ENCODE measurements at places on chromosomes 4 and X.

DNA sequence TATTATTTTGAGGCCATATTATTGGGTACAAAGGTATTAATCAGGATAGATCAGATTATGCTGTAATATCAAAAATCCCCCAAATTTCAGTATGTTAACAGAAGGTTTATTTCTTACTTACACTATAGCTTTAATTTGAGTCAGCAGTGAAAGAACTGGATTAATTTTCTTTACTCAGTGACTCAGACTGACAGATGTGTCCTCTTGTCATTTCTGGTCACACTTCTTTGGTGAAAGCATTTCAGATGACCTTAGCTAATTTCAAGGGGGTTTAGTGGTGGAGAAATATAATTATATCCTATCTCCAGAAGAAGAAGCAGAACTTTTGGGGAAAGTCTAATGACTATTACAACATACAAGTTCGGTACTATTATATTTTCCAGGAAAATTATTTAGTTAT is 12.4 kb downstream of the DDIT4L start:
- DNase-seq, result no peak

GRCh38 chrX:103704863-103705262 is 5.8 kb upstream of the TMEM31 start:
- DNase-seq, result no peak

DNA sequence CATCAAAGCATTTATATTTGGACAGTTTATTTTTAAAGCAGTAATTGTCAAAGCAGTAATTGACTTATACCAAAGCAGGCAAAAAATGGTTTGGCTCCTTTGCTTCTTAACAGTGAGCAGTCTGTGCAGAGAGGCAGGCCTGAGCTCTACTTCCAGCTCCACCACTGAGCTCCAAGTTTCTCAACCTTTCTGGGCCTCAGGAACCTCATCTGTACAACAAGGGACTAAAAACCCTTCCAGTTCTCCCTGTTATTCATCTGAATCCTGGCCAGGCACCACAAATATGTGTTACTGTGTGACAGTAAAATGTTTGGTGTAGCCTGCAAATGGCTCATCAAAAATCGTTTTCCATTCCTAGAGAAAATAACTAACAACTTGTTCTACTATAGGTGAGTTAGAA is 88.7 kb upstream of the TTC29 start:
- DNase-seq, result no peak

GRCh38 chr4:32631831-32632230 is 1911.7 kb downstream of the PCDH7 start:
- no peak for DNase-seq

DNA sequence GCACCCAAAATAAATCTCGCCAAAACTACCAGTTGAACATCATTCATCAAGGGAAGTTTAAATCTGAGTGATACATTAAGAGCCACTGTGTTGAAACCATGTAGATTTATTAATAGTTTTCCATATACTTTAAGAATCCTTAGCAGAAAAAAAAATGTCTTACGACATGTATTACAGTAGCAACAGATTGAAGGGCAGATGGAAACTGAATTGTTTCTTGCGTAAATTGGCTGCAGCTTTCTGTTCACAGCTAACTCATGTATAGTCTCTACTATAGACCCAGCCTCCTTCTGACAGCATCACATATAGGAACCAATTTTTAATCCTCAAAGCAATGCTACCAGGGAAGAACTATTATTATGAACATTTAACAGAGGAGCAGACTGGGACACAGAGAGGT is 195.2 kb upstream of the PUDP start:
- DNase-seq, result no peak

GRCh38 chrX:154458954-154459778 is 1.1 kb downstream of the PLXNA3 start:
- peak; percentile 73 for DNase-seq

- no peak for DNase-seq
Observed at GRCh38 chrX:41785685-41786084, 61.7 kb downstream of the GPR82 start.

DNA sequence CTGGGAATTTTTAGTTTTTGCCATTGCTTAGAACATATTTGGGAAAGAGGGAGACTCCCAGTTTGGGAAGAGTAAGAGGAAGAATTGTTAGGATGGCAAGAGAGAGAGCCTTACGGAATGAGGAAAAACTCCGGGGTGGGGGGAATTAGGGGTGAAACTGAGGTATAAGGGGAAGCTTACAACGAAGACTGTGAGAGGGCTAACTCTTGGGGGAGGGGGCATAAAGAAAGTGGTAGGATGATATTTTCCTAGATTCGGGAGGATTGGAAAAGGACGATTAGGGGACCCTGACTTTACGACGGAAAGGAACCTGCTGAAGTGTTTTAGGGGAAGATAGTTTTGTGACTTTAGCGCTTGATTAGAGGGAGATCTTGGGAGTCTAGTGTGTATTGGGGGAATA is 86.2 kb upstream of the HPRT1 start:
- peak; percentile 10 for DNase-seq

GRCh38 chr4:25863831-25864418 is 1.1 kb upstream of the SEL1L3 start:
- DNase-seq, result no peak

DNA sequence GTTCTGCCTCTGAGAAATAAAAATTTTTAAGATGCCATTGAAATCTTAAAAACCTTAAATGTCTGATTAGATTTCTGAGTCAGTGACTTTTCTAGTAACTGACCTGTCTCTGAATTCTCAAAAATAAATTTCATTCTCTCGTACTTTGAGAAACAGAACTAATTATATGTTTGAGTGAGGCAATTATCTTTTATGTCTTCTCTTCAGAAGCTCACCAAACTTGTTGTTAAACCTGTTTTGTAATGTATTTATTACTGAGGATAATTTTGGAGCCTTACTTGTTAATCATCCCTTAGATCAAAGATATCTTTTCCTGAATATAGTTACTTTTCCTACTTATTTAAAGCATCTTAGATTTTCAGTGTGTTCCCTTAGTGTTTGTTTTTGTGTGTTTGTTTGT is 64.5 kb upstream of the MMAA start:
- no peak for DNase-seq

DNA sequence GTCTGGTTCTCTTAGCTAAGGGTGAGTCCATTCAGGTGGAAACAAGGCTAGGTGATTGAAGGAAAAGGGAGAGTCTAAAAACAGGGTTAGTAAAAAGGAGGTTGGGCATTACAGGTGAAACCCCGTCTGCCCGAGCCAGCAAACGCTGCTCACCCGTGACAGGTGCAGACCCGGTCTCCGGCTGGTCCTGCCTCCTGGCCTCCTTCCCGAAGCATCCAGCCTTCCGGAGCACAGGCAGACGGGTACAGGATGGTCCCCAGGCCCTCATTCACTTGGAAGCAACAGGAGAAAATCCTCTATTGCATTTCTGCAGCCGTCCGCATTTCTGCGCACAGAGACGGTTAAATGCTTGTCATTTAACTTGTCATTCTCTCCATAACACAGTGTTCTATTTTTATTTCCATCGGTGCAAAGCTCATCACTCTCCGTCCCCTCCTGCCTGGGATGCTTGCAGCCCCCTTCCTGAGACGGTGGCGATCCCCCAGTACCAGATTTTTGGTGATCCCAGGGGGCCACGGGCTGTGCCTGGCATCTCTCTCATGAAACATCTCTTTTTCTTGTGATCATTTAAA is 90.8 kb upstream of the PPP2R3B start:
- no peak for DNase-seq

DNA sequence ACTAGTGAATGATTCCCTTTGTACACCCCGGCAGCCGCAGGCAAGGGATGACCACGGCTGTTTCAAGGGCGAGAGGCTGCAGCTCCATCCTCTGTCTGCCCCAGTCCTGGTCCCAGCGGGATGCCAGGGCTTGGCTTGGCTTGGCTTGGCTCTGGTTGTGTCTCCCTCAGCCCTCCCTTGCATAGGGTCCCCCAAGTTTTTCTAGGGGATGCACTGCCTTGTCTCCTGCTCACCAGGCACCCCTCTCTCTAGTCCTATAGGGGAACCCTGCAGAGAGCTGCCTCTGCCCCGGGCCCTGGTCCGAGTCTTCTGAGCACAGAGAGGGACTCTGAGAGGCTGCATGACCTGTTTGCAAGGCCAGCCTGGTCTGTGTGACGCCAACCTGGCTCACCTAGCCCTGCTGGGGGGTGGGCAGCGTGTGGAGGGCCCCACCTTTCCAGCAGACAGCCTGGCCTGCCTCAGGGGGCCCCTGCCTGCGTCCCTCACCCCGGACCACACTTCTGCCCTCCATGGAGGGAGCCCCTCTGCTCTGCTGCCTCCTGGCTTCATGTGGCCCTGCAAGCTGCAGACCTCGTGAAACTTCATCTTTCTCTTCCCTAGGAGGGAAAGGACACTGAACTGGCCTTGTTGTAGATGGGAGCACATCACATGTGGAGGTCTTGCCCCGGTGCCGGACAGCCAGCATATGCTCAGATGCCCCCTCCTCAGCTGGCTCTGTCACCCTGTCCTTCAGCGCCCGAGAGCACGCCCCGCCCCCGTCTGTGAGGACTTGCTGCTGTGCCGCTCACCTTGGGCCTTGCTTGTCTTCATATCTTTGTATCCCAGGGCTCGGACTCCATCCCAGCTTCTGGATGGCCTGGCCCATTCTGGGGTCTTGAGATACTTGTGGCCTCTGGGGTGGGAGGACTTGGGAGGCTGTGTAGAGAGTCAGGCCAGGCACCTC is 16.4 kb downstream of the SORCS2 start:
- no peak for DNase-seq

- no peak for DNase-seq
Observed at GRCh38 chr4:128757712-128758111, 51.8 kb upstream of the JADE1 start.

- DNase-seq, result peak; percentile 8
Observed at GRCh38 chrX:132409780-132410556, 78.9 kb downstream of the MBNL3 start.

DNA sequence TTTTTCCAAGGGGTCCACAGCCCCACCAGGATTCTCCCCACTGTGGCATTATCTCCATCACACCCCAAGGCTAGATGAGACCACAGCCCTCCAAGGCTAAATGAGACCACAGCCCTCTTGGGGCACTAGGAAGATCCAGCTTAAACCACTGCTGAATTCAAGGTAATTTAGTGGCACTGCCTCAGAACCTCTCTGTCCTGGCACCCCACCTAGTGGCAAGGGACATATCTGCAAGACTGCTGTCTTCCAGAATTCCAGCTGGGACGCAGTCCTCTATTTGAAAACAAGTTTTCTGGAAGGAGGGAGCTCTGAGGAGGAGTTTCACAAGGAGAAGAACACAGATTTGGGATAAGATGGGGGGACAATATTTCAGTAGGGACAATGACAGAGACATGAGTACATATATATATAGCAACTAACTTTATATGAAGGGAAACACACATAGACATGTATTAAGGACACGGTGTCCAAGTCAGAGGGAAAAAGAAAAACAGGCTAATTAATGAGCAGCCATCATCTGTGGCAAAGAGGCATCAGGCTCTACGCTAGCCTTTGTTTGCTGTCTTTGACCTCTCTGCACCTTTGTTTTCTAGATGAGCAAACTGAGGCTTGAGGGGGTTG is 9.3 kb downstream of the CETN2 start:
- DNase-seq, result peak; percentile 39

- peak; percentile 5 for DNase-seq
Observed at GRCh38 chrX:16516232-16516876, 133.6 kb upstream of the S100G start.

DNA sequence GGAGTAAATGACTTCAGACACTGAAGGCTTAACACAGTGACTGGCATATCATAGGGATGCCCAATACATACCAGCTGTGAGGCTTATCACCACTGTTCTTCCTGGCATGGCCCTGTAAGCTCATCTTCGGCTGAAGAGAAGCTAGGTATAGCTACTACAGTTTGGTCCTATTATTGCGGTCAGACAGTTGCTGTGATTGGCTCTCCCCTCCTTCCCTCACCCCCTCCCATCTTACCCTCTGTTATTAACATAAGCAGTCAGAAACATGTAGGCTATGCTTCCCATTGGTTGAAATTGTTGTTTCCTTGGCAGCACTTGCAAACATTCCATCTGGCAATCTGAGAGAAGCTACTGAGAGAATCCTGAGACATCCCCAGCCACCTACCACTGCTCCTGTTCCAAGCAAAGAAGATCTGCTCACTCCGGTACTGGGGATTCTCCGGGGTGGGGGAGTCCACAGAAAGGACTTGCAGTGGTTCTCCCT is at the start of gene AKAP14:
TSS of gene AKAP14 (plus strand) at position 51 of the 484 bp plus-strand sequence. CDS start 7,331 bp downstream, outside the sequence.
- DNase-seq, result no peak

- DNase-seq, result peak; percentile 11
Observed at GRCh38 chrX:13180807-13181206, 136.4 kb upstream of the FAM9C start.

DNA sequence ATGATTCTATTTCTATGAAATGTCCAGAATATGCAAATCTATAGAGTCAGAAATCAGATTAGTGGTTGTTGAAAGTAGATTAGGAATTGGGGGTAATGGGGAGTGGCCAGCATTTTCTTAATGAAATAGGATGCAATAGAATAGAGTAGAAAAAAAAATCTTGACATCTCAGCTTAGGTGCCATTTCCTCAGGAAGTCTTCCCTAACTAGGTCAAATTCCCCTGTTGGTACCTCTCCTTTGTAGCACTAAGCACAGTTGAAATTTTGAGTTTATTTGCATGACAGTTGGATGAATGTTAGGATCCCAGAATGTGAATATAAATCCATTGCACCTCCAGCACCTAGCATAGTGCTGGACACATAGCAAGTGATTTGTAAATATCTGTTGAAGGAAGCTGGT is 30.0 kb upstream of the PDK3 start:
- DNase-seq, result no peak

GRCh38 chrX:53437206-53437605 is 3.0 kb upstream of the HSD17B10 start:
- no peak for DNase-seq

GRCh38 chr4:173247321-173247720 is 78.7 kb downstream of the GALNT7 start:
- peak; percentile 29 for DNase-seq

GRCh38 chr4:188275686-188276085 is 136.4 kb downstream of the TRIML1 start:
- no peak for DNase-seq

DNA sequence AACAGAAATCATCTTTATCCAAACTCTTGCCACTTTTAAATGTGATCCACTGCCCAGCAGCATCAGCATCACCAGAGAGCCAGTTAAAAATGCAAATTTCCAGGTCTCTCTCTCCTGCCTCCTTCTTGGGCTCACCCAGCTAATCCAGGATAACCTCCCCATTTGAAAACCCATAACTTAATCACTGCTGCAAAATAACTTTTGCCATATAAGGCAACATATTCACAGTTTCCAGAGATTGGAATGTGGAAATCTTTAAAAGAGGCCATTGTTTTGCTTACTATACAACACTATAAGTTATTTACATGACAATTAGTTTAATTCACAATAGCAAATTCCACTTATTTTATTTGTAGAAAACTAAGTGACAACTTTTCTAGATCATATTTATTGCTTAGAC is 4.8 kb upstream of the EXOSC9 start:
- no peak for DNase-seq

- no peak for DNase-seq
Observed at GRCh38 chr4:14883166-14883565, 119.1 kb upstream of the CPEB2 start.

DNA sequence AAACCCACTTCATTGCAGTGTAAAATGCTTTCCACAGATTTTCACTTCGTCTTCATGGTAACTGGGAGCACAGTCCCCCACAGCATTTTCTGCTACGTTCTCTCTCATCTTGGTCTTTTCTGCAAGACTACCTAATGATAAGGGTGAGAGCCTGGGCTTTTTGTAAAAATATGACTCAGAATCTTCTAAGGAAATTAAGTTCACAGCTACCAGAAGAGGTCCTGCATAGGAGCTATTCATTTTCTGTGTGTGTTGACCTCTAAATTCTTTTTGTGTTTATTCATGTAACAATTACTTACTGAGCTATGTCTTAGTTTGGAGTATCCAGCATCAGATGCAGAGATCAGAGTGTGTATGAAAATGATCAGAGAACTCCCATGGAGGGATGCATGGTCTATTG is 192.2 kb downstream of the CPEB2 start:
- DNase-seq, result no peak

GRCh38 chr4:117357866-117358265 is 272.5 kb upstream of the TRAM1L1 start:
- DNase-seq, result no peak

All from hematopoietic multipotent progenitor cell treated with erythropoietin and hydrocortisone succinate and interleukin-3 and kit ligand, for 4 days (in vitro differentiated cells).